ENCODE measurements at places on chromosomes 16 and 17.
A peak's percentile ranks its signal among the peaks of the same experiment; 100 is the strongest.

GRCh38 chr17:18256351-18256750 lies 2.2 kb downstream of the FLII start:
- DNase-seq: no peak

- peak; percentile 80 for DNase-seq
These were observed 41.8 kb upstream of the SEC14L1 start for GRCh38 chr17:77098884-77099545.

GRCh38 chr17:4163951-4164350 lies 21.0 kb downstream of the CYB5D2 start:
- no peak for DNase-seq

- no peak for DNase-seq
These were observed 4.5 kb upstream of the HSD17B1 start for GRCh38 chr17:42548070-42548837.

GRCh38 chr17:21388066-21388465 lies 11.9 kb downstream of the KCNJ12 start:
- no peak for DNase-seq

All from inflammatory macrophage treated with lipopolysaccharide for 1 hour (primary cell).